ENCODE measurements at places on chromosomes 4 and X.

DNA sequence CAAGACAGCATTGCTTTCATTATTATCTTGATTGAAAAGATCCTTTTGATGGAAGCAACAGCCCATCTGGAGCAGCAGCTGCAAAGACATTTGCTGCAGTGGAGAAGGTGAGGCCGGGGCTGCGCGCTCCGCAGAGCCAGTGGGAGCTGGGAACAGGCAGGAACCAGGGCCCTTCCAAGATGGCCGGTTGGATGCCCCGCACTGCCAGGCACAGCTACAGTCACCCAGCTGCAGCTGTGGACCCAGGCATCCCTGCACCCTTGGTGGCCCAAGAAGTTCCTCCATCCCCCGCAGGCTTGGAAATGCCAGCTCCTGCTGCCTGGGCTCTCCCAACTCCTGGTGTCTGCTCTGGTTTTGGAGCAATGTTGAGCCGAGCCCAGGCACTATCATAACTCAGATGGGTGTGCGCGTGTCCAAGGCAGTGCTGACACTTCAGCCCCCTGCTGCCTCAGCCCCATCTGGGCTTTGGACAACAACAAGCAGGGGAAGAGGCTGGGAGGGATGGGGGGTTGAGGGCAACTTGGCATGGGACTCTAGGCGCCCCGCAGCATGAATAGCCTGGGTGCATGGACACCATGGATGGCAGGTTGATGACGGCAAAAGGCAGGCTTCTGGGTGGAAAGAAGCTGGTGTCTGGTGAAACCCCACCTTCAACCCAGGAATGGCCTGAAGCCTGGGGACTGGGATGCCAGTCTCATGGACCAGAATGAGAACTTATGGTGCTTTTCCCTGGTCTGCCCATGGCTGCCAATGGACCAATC is 371.8 kb downstream of the FSTL5 start:
- DNase-seq: no peak

- DNase-seq: no peak
These were observed 7.3 kb downstream of the RPS4X start for GRCh38 chrX:72269671-72270251.

GRCh38 chr4:138740816-138741745 is 274.5 kb upstream of the NOCT start:
- no peak for DNase-seq

DNA sequence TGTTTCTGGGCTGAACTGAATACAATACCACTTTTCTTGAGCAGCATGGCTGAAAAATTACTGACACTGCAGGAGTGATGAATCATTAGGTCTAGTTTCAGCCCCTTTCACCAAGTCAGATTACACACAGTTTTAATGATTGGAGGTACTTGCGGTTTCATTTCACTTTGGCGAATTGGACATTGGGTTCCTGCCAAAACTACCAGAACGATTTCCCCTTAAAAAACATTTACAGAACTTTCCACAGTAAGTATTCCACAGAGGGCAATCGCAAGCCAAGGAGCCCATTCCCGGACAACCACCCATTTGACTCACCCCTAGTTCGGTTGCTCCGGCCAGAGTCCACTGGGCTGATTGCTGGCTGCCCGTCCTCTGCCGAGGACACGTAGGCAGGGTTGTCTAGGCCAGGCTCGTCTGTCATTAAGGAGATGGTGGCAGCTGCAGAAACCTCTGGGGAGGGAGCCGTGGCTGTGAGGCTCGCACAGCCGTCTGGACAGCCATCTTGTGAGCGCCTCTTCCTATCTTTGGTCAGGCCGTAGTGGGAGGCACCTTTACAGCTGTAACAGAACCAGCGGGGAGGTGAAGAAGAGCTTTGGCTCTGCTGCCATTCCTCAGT is 83.5 kb downstream of the LNX1 start:
- no peak for DNase-seq

DNA sequence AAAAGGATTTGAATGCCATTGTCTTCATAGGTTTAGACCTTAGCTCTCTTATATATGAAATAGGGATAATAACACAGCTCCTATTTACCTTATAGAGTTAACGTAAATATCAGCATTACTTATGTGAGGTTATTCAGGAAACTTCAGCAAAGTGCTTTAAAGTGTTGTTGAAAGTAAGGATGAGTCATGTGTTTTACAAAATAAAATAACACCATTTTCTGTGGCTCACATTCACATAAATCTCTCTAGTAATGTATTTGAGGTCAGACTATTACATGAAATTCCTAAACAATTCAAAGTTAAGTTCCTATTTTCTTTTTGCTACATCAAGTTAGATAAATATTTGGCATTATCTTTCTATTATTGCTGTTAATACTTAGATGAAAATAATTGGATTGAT is 2.9 kb downstream of the GNRHR start:
- DNase-seq: no peak

GRCh38 chr4:139791681-139792080 is 126.1 kb downstream of the MGST2 start:
- DNase-seq: peak; percentile 73

- DNase-seq: no peak
These were observed 117.6 kb downstream of the MAB21L2 start for GRCh38 chr4:150699599-150699998.

- DNase-seq: no peak
These were observed 243.1 kb upstream of the FTHL17 start for GRCh38 chrX:31314921-31315320.

DNA sequence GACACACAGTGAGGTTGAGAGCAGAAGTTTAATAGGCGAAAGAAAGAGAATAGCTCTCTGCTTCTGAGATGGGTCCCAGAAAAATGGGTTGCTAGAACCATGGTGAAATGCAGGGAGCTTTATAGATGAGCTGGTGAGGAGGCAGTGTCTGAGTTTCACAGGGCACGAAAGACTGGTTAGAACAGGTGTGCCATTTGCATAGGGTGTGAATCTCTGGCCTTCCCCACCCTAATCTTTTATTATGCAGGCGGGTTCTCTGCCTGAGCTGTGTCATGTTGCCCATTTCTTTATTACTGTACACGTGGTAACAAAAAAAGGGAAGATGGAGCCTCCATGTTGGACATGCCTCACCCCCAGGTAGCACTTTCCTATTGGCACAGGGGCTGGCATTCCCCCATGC is 39.1 kb downstream of the FUNDC1 start:
- no peak for DNase-seq

- DNase-seq: no peak
These were observed 339.8 kb upstream of the FRG1 start for GRCh38 chr4:189600718-189601435.

GRCh38 chrX:84240848-84241565 is 53.0 kb upstream of the RPS6KA6 start:
- DNase-seq: no peak

DNA sequence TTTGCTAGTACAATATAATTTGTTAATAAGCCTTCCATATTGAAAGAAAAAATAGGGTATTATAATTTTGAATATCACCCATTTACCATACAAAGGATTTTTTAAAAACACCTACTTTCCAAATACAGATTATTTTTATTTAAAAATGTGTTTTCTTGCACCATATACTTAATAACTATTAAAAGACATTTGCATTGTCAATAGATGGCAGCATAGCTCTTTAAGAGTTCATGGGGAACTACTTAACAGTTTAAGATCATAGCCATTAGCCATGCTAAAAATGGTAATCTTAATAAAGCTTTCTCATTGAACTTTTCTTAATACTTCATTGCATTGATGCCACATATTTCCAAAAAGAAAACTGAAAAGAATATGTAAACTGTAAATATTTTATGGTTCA is 1995.9 kb downstream of the C4orf33 start:
- peak; percentile 28 for DNase-seq

GRCh38 chrX:1609311-1609710 is 5.5 kb upstream of the ASMT start:
- DNase-seq: no peak

- DNase-seq: no peak
These were observed 528 bp downstream of the NSDHL start for GRCh38 chrX:152831391-152831790.

GRCh38 chr4:142356118-142356759 is 489.9 kb downstream of the INPP4B start:
- DNase-seq: no peak

DNA sequence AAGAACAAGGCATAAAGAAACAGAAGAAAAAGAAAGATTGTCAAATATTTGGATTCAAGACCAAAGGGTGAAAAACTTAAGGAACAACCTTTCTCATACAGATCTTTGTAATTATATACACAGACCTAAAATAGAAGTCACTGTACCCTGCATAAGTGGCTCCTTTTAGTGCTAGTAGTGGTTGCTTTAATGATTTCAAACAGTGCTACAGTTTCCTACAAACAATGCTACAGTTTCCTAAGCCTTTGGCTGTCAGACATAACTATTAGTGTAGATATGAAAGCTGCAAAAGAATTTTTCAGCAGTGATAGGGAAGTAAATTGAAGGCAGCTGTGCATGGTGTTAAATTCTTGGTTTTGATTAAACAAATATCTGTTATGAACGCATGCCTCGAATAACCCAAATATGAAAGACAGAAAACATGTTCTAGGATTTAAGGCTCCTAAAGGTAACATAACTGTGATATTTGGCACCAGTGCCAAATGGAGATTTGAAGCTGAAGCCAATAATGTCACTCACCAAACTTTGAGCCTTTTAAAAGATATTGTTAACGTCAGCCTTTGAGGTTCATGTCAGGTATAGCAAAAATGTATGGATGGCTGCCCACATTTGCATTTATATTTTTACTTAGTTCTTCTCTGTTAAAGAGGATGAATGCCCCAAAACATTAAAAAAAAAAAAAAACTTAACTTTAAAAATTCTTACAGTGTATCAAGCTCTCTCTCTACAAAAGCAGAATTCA is 36.6 kb downstream of the SMARCAD1 start:
- DNase-seq: no peak

DNA sequence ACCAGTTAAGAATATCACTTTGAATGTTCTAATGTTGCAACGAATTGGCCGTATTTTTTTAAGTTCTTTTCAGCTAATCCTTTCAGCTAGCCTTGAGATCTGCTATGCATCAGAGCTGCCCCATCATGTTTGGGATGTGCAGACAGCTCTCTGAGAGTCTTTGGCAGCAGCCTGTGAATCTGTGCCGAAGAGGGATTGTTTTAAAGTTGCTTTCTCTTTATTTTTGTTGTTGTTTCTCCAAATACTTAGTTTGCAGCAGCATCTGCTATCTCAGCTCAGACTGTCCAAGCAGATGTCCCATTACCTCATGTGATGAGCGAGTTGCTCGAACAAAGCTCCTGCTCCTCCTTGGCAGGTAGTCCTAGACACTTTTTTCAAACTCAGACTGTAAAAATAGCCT is 1002.5 kb upstream of the INTU start:
- no peak for DNase-seq

DNA sequence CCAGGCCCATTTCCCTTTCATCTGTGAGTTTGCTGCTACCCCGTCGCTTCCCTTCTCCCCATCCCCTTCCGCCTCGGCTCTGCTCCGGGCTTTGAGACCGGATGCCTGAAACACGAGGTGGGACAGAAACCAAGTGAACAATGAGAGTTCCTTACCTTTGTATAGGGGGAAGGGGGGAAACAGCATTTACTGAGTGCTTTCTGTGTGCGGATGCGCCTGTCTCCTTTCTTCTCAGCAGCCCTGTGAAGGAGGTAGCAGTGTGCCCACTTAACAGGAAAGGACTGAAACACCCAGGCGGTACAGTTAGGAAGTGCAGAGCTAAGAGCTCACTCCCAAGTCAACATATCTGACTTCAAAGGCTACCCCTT is 43.2 kb upstream of the TMSB15B start:
- DNase-seq: peak; percentile 50

DNA sequence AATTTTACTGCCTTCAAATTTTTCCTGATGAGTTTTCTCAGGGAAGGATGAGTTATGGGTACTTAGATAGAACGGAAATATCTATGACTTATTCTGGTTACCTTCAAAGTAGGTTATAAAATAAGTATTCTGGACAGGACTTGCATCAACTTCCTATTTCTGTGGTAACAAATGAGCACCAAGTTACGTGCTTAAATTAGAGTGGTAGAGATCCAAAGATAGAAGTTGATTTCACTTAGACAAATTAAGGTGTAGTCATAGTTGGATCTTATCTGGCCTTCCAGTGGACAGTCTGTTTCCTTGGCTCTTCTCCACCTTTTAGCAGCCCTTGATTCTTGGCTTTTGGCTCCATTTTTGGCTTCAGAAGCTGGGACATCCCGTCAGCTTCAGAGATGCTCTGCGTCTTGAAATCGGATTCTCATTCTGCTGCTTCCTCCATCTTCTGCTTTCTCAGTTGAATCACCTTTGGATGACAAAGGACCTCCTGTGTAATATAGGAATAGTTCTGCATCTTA is 109.9 kb downstream of the ZNF518B start:
- DNase-seq: peak; percentile 75

Data from cerebellar cortex (tissue), 1 donor.